ENCODE measurements at places on chromosomes 12 and 14.

DNA sequence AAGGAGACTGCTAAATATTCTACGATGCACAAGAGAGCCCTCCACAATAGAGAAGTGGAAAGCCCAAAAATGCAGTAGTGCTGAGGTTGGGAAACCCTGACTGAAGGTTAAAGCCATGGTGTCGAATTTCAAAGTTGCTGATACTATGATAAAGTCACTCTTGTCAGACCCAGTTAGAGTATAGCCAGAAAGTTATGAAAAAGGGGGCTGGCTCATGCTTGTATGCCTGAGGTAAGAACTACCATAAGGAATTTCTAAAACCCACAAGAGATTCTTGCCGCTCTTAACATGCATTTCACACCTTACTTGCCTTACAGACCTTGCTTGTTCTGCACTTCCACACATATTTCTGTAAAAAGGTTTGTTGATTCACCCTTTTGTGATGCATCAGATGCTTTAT, 184.6 kb downstream of the SLC6A15 start:
- no peak for DNase-seq

GRCh38 chr12:26378711-26379110, 183.3 kb downstream of the SSPN start:
- DNase-seq, result no peak

GRCh38 chr12:49949866-49950265, 671 bp upstream of the AQP2 start:
- no peak for DNase-seq

GRCh38 chr12:68317047-68317667, 15.0 kb downstream of the MDM1 start:
- no peak for DNase-seq

DNA sequence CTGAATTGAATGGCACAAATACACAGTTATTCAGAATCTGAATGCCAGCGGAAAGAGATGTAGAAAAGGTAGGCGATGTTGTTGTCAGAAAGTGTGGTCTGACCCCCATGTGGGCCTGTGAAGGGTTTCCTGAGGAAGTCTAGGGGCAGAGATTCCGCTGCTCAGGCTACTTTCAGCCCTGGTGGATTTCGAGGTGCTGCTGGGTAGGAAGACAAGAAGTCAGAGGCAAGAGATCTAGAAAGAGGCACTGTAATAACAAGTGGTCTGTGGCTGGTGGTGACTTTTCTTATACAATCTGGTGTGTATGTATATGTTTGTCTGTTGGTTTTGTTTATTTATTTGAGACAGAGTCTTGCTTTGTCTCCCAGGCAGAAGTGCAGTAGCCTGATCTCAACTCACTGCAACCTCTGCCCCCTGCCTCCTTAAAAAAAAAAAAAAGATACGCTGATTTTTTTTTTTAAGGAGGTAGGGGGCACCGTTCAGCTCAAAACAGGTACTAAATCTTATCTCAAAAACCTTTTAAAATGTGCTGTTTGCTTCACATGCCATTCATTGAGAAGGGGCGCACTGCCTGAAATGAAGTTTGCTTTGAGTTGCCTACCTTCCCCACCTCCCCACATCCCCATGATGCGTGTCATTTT, 27.1 kb upstream of the MANSC4 start:
- no peak for DNase-seq

GRCh38 chr12:121580959-121581685, at the start of gene KDM2B:
KDM2B (minus strand) TSS chr12:121581023; CDS start chr12:121580911, 112 bp downstream.
- no peak for DNase-seq

DNA sequence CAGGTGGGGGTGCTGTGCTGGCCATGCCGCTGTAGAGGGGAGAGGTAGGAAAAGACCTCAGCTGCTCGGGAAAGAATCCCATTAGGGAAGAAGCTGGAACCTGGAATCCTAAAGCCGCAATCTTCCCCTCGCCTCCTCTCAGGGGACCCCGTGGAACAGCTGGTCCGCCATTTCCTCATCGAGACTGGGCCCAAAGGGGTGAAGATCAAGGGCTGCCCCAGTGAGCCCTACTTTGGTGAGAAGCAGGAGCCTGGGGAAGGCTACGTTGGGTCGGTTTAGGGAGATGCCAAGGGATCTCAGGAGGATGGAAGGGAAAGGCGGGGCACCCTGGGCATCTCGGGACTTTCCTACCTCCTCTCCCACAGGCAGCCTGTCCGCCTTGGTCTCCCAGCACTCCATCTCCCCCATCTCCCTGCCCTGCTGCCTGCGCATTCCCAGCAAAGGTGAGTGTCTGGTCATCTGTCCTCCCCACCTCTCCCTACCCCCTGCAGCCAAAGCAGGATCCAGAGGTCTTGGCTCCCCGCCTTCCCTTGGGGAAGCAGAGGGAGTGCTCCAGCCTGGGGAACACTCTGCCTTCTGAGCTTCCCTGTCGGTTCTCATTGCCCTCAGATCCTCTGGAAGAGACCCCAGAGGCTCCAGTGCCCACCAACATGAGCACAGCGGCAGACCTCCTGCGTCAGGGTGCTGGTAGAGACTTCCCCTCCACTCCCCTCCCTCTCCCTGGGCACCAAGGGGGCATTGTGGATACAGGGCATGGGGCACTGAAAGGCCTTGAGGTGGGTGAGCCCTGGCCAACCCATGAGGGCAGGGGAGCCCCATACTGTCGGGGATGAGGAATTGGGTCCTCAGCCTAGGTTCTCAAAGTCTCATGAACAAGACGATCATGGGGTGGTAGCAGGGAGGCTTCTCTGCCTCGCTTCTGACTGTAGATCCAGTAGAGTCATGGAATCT, 12.4 kb downstream of the TNS2 start:
- no peak for DNase-seq

DNA sequence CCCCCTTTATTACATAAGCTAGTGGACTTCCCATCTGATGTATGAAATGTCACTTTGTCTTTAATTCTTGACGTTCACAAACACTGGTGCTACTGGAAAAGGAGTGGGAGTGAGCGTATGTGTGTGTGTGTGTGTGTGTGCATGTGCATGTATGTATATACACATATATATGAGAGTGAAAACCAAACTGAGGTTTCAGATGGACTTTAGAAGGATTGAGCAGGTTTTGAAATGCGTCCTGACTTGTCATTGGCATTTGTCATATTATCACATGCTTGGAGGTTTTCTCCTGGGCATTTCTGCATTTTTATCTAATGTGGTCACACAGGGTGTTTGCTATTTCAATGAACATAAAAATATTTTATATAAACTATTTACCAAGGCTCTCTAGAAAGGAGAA, 1085.9 kb downstream of the BCL11B start:
- no peak for DNase-seq

- no peak for DNase-seq
These were observed 6.8 kb upstream of the IFNG start for GRCh38 chr12:68166317-68166831.

DNA sequence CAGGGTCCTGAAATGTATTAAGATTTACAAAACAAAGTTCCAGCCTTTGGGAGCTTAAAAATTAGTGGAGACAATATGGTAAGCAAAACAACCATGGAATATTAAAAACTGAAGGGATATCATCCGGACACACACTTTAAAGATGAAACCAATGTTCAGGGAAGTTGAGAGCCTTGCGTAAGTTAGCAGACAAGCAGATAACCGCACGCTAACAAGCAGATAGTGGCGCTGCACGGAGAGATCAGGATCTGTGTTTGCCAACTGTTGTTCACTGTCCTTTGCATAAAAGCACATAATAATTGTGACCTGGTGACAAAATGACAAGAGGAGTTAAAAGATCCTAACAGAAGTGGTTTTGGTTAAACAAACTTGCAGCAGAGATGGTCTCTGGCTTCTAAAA, 14.3 kb upstream of the TMEM229B start:
- DNase-seq, result no peak

- DNase-seq, result no peak
These were observed 143.8 kb downstream of the BCL11B start for GRCh38 chr14:99128185-99128584.

DNA sequence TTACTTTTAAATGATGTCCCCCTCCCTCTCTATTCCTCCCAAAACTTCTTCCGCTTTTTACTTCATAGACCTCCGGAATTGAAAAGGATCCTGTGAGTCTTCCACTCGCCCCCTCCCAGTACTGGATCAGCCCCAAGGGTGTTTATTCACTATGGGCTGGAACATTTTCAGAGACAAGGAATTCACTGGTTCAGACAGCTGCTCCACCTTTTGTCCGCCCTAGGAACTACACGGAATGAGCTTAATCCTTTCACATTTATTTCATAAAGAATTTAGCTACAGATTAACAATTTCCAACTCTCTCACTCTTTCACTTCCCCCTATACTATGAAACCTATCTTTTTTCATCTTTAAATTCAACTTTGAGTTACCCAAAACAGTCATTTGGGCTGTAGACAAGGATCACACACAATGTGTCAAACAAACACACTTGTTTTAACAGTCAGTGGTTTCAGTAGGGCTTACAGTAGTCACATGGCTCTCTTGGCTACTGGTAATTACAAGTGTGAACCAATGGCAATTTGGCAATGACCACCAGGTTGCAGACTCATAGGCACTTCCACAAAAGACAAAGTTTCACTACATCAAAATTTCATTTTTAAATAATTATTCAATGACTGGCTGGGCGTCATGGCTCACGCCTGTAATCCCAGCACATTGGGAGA, 20.6 kb downstream of the CNIH1 start:
- no peak for DNase-seq

DNA sequence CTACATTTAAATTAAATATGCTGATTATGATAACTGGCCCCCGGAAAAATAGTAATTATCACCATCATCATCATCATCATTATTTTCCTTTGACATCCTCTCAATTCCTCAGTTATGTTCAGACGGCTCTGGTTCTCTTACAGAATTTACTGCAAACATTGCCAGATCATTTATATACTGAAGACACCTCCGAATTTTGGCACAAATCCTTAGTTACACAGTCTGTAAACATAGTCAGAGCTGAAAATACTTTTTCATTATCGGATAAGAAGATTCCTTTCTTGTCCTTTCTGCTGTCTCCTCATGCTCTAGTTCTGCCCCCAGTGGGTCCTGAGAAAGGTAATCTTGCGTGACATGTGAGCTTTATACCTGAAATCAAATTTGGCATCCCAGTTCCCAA, 40.3 kb upstream of the CCDC60 start:
- no peak for DNase-seq

DNA sequence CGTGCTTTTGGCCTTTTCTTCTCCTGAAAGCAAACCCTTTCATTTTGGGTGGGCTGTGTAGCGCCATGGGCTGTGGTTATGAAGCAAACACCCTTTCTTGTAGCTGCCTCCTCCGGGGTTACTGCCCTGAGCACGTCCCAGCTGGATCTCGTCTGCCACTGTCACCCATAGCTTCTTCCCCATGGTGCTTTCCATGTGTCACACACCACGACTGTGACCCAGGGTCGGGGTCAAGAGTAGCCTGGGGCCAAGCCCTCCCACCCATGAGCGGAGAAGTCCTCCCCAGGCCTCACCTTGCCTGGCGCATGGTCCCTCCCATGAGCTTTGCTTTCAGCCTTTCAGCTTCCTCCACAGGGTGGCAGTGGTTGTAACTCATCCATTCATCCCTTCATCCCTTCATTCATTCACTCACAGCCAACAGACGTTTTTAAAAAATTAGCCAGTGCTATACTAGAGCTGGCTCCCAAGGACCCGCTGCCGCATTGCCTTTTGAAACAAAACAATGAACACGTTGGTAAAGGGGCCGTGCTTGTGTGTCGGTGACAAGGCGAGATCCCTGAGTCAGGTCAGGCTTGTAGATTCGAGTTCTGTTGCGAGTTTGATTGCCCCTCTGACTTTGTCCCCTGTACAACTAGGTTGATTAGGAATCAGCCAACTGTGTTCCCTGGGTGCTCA, 29.5 kb downstream of the MEG3 start:
- peak; percentile 15 for DNase-seq

DNA sequence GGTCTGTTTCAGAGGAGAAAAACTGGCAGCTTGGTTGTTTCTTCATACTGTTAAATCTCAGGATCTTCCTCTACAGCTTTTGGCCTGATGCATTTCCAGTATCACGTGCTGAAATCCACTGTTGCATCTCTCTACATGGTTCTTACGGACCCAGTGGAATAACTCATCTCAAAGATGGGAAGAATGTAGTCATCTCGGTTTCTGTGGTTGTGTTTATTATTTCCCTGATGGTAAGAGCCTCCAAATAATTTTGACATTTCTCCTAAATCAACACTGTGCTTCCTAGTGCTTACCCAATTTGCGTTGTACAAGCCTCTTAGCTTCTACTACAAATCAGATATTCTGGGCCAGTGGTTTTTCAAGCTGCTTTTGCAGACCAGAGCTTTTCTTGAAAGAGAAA, 812.8 kb downstream of the C12orf50 start:
- DNase-seq, result no peak

DNA sequence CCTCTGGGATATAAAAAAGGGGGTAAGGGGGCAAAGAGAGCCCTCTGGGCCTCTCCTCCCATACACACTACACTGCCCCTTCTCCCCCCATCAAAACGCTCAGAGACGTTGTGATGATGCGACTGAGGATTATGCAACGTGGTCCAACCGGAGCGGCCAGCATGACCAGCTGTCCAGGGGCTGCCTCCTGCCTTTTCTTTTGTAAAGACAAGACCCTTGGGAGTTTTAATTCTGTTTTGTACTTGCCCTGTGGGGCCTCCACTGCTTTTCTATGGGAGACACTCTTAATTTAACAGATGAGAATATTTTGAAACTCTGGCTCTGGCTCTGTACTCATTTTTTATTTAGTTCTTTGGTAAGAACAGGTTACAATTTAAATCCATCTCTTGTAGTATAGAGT, 7.2 kb downstream of the MBD6 start:
- no peak for DNase-seq

DNA sequence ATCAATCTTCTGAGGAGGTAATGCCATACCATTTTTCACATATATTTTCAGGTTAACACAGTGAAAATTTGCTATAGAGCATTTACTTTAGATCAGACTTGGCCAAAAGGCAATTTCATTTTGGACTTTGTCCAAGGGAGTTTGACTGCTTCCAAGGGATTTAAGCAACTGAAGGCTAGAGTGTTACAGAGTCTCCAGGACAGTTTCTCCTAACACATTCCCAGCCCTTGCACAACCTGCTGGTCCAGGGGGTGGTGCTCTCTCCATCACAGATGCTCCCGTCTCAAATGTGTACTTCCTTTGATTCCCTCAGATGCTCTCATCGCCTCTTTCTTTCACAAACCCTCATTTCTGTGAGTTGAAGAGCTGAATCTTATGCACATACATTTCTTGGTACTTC, 143.1 kb downstream of the TPH2 start:
- DNase-seq, result no peak

DNA sequence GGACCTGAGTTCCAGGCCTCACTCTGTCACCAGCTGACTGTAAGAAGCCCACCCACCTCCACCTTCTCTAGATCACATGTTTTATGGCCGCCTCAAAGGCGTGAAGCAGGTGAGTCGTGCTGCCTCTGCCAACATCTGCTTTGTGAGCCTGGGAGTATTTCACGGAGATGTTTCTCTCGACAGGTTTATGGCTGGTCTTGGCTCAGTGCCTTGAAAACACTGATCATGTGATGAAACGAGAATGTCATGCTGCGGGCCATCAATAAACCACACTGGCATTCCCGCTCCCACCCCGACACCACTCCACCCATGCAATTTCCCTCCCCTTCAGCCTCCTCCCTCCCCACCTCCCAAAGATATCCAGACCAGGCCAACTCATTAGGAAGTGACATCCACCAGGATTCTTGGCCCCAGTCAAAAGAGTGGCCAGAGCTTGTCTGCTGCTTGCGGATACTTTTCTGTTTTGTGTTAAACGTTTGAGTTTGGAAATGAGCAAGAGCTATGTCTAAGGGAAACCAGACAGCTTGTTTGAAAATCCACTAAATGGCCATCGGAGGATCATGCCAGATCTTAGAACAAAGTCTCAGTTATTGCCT, 53.8 kb upstream of the NTF3 start:
- DNase-seq, result no peak

All from lower lobe of right lung (tissue), 2 donors.